ENCODE measurements at places on chromosomes 13 and 19.
A peak's percentile ranks its signal among the peaks of the same experiment; 100 is the strongest.

- no peak overlapping the region for H3K4me3 ChIP-seq
- H3K27ac ChIP-seq: no peak overlapping the region
- H3K4me1 ChIP-seq: peaks cover 9% of the 10 kb centered on the region
- no peak for DNase-seq
Observed at GRCh38 chr19:34475975-34476594, 5.5 kb upstream of the WTIP start.

GRCh38 chr19:18488838-18489626, 32.8 kb downstream of the ELL start:
- DNase-seq: peak; percentile 63
- H3K4me3 ChIP-seq: no peak overlapping the region
- no peaks in the 10 kb centered on the region for H3K36me3 ChIP-seq
- peaks cover 20% of the 10 kb centered on the region for H3K4me1 ChIP-seq

GRCh38 chr13:24688950-24689349, 8.7 kb downstream of the ATP12A start:
- peaks cover 9% of the 10 kb centered on the region for H3K4me1 ChIP-seq
- H3K36me3 ChIP-seq: no peaks in the 10 kb centered on the region
- H3K27me3 ChIP-seq: no peaks in the 10 kb centered on the region

GRCh38 chr19:39446365-39447084, 1.1 kb downstream of the SUPT5H start:
- no peak for DNase-seq
- no peak overlapping the region for H3K27ac ChIP-seq
- no peaks in the 10 kb centered on the region for H3K27me3 ChIP-seq
- H3K36me3 ChIP-seq: peaks cover 11% of the 10 kb centered on the region

DNA sequence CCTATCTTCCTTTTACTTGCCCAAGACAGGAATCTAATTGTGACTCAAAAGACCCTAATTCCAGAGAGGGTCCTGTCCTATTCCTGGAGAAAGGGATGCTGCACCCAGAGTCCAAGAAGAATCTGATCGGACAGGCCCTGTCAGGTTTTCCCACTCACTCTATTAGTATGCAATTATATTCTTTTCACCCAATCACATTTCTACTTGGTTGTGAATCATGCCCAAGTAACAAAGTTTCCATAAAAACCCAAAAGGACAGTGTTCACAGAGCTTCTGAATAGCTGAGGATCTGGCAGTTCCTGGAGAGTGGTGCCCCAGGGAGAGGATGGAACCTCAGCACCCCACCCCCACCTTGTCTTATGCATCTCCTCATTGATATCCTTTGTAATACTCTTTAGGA, 135.3 kb upstream of the SLITRK5 start:
- no peak for DNase-seq
- H3K27ac ChIP-seq: no peak overlapping the region
- no peak overlapping the region for H3K4me3 ChIP-seq
- H3K36me3 ChIP-seq: no peaks in the 10 kb centered on the region

- H3K4me1 ChIP-seq: no peaks in the 10 kb centered on the region
- no peaks in the 10 kb centered on the region for H3K27me3 ChIP-seq
- DNase-seq: no peak
- H3K36me3 ChIP-seq: no peaks in the 10 kb centered on the region
- H3K27ac ChIP-seq: no peak overlapping the region
Observed at GRCh38 chr19:366205-366783, 21.7 kb upstream of the MIER2 start.

All from trophoblast cell (in vitro differentiated cells and primary cell).